Fibroblast of skin of left quadriceps (primary cell): ENCODE measurements at places on chromosomes 3 and 15.

GRCh38 chr3:107514453-107514852 lies 8.3 kb upstream of the BBX start:
- DNase-seq, result no peak

DNA sequence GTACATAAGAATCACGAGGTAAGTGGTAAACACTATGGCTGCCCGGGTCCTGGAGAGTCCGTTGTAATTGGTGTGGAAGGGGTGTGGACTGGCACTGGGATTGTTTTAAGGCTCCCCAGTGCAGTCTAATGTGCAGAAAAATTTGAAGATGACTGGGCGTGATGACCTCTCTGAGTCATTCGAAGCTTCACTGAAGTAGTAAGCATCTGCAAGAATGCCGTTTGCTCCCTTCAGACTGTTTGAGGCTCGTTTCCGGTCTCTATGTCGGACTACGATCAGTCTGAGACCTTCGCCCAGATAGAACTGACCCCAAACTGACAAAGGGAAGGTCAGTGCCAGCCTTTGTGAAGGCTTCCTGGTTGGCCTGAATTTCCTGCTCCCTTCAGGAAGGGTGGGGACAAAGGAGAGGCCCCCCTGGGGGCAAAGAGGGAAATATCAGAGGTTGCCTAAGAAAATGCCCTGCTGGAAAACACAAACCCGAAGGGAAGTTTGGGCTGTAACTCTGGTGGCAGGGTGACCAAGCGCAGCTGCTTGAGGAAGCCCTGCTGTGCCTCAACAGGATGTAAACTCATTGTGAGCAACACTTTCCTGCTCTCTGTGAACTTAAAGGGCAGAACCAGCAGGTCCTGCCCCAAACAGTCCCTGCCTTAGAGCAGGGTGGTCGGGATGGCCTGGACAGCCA lies 34.6 kb downstream of the BTD start:
- peak; percentile 76 for DNase-seq

- no peak for DNase-seq
Observed at GRCh38 chr3:30890907-30891306, 3.6 kb downstream of the GADL1 start.

- DNase-seq, result no peak
Observed at GRCh38 chr3:152470893-152471292, 202.2 kb downstream of the MBNL1 start.

DNA sequence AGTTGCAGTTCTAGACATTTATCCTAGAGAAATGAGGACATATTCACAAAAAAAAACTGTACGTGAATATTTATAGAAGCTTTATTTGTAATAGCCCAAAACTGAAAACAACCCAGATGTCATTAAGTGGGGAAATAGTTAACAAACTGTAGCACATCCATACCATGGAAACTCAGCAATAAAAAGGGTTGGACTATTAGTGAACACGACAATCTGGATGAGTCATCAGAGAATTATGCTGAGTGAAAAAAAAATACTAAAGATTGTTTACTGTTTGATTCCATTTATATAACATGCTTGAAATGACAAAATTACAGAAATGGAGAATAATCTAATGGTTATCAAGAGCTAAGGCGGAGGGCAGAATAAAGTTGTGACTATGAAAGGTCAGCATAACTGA lies 59.5 kb downstream of the CPA3 start:
- peak; percentile 64 for DNase-seq

- no peak for DNase-seq
Observed at GRCh38 chr15:61951949-61952348, 108.3 kb downstream of the VPS13C start.

DNA sequence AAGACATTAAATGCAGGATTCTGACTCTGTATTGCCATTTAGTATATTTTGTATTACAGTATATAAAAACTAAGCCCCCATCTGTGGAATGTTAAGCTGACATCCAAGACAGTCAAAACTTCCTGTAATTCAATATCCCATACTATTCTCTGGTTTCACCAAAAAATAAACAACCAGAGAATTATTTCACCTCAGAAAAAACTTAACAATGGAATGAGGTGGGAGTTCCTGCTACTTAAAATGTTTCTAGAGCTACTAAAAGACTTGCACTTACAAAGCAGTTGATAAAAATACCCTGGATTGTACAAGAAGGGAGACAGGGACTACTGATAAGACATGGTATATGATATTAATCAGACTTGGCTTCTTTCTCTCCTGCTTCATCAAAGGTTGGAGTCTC lies 8.3 kb downstream of the ARL13B start:
- no peak for DNase-seq

- no peak for DNase-seq
Observed at GRCh38 chr3:71517271-71517791, 66.2 kb downstream of the FOXP1 start.

GRCh38 chr15:70679919-70680231 lies 83.5 kb downstream of the UACA start:
- DNase-seq, result no peak
